ENCODE measurements at places on chromosomes 6 and 20.

GRCh38 chr20:9149087-9149486 is 80.2 kb downstream of the PLCB4 start:
- DNase-seq, result no peak

- no peak for DNase-seq
Observed at GRCh38 chr20:62117362-62117646, 5.0 kb upstream of the LSM14B start.

DNA sequence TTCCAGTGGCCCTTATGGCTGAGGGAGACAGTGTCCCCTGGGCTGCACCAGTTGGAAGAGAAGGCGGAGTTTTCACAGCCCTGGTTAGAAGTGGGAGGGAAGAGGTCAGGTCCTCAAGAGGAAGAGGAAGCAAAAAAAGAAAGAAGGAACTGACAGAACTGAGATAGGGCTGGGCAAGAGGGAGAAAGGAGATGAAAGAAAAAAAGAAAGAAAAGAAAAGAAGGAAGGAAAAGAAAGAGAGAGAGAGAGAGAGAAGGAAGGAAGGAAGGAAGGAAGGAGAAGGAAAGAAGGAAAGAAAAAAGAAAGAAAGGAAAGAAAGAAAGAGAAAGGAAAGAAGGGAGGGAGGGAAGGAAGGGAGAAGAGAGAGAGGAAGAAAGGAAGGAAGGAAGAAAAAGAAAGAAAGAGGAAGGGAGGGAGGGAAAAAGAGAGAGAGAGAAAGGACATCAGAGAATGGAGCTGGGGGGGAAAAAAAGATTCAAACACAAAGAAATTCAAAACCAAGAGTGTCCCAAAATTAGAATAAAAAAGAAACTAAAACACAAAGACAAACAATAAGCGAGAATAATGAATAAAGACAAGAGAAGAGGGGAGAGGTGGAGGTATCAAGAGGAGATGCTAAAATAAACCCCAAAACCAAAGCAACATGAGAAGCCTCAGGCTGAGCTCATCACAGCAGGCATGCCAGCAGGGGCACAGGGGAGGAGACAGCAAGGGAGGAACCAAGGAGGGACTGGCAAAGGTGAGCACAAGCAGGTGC is 5.3 kb upstream of the FUCA2 start:
- DNase-seq, result no peak

DNA sequence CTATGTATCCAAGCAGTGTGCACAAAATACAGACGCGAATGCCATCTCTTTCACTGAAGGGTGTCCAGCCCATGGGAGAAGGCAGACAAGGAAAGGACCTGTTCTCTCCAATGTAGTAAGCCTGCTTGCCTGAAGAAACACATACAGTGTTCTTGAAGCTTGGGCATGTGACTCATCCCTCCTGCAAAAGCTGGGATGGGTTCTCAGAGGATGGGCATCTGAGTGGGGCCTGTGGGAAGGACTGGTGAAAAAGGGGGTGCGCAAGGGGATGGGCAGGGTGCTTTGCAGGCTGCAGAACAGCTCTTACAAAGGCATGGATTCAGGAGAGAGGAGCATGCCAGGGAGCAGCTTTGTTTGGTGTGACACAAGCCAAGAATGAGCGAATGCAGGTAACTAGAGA is 128.1 kb downstream of the FYN start:
- no peak for DNase-seq

DNA sequence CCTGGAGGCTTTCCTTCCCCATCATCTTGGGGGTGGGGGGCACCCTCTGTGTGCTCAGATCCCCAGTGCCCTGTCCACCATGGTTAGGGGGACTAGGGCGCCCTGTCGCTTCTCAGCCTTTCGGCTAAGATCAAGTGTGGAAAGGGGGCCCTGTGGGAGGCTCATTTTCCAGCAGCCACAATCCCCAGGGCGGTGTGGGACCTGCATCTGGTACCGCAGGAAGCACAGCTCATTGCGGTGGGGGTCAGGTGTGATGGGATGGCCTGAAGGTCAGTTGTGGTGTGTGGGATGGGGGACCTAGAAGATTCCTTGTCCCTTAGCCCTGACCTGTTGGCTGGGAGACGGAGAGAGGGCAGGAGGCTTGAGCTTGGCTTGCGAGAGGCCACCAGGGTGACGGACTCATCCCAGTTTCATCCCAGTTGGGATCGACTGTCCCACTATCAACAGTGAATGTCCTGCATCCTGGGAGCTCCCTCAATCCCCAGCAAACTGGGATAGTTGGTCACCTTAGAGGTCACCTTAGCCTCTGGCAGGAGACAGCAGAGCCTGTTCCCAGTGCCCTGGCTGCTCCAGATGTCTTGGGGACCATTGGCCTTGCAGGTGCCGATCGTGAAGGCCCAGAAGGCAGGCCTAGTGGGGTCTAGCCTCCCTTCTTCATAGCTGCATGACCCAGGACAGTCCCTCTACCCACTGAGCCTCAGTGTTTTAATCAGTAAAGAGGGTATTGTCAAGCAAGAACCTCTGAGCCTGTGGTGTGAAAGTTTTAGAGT is 64.5 kb upstream of the PMEPA1 start:
- no peak for DNase-seq

DNA sequence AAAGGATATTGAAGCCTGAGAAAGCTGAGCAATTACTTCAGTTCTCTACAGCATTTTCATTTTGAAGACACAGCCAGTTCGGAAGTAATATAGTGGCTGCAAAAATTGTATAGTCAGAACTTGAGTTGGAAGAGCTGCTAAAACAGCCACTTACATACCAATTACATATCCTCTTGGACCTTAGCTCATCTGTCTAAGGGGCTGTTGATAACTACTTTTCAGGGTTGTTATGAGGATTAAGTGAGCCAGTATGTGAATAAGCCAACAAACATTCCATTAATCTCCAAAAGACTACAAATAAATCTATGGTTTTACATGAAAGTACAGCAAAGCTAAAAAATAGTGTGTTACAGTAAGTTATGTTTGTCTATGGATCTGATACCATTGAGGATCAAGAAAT is 59.7 kb downstream of the TMEM200A start:
- no peak for DNase-seq

DNA sequence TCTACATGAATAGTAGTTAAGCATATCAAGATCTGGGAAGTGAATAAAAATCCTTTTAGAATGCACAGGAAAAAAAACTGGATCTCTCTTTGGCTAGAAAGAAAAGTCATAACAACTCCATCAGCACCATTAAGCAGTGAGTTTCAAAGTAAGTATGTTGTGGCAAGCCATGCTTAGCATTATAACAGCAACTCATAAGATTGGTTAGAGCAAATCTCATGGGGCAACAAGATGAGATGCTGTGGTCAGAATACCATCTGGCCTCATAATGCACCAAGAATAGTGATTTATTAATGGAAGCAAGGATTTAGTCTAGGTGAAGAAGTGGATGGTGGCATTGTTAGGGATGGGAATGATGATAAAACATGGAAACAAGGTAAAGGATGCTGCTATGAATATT is 159.4 kb downstream of the PHF3 start:
- no peak for DNase-seq

GRCh38 chr6:5497896-5498578 is 236.7 kb downstream of the FARS2 start:
- no peak for DNase-seq

GRCh38 chr20:251354-251753 is 6.2 kb upstream of the DEFB132 start:
- DNase-seq, result no peak

DNA sequence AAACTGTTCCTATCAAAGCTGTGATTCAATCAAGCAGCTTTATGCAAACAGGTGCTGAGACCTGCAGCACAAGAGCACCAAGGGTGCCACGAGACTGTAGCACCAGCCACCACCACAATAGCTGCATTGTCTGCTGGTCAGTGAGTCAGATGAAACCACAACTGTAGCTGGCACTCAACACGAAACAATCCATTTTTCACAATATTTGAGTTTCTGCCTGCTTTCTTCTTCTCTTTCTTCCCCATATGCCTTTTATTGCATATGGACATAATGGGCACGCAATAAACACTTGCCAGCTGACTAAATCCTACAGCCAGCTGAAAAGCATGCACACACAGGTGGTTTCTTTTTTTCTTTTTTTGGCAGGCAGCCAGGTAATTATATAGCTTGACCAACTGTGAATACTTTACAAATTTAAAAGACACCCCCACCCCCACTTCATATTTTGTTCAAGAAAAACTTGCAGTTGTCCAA is 16.6 kb downstream of the SLC2A12 start:
- DNase-seq, result no peak

- no peak for DNase-seq
Observed at GRCh38 chr6:116596815-116597214, 19.5 kb upstream of the RSPH4A start.

DNA sequence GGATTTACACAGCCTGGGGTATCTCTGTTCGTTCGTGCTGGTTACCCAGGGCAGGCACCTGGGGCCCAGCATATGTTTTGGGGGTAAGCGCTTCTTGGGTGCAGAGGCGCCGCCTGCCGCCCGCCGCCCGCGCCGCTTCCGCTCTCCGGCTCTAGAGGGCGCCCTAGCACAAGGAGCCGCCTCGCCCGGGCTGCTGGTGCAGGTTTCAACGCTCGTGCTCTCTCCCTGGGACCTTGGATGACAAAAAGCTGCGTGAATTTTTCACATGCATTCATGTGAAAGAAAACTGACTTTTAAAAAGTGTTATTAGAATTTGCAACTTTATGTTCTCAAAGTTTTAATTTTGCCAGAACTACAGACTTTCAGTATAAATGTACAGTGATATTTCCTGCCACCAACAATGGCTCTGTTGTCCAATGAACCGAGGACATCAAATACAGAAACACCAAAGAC is 32.5 kb downstream of the PRR18 start:
- peak; percentile 66 for DNase-seq

DNA sequence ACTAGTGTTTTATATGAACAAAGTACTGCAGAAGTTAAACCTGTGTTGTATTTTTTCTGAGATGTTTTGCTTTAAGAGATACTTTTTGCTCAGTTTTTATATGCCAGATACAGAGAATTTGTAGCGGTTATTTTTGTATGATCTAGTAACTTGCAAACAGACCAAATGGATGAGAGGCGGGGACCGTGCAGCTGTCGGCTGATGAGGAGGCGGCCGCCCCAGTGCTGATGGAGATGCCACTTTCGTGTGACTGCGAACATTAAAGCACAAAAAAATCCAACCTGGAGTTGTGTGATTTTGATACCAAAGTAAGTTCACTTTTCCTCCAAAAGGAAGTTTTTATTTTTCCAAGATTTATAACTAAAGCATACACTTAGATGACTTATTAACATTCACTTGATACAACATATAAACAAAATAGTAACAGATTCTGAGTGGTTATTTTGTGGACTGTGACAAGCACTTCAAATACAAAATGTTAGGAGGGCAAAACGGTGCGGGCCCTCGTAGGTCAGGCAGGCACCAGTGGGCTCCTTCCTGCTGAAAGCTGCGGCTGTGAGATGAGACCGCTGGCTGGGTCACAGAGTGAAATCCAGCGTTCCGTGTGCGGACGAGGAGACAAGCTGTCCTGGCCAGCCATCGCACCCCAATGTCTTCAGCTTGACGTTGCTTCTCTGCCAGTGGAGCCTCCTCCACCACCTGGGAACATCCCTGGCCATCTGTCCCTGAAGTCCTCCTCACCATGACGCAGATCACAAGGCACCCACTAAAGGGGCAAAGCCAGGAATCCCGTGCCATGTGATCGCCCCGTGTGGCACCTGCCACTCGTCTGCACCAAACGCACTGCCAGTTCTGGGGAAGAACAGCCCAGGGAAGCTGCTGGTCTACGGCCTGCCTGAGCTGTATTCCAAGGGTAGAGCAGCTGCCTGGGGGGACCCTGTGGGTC is 4.0 kb upstream of the OGFR start:
- DNase-seq, result no peak

GRCh38 chr6:170291271-170292110 is 613 bp upstream of the DLL1 start:
- DNase-seq, result no peak

GRCh38 chr6:71466362-71466761 is 177.8 kb downstream of the OGFRL1 start:
- DNase-seq, result no peak

DNA sequence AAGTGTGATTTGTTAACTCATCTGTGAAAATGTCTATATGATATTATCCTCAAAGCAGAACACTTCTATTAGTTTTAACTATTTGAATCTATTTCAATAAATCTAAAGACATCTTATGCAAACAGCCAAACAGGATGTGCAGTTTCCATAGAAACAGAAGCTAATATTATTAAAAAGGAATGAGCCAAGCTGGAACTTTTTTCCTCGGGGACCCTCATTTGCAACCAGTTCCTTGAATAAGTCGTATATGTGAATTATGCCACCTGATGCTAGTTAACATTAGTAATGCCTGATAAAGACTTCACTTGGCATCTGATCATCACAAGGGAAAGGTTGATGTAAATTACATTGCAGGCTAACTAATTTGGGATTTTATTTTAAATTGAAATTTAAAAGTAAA is 216.9 kb upstream of the SMLR1 start:
- no peak for DNase-seq

DNA sequence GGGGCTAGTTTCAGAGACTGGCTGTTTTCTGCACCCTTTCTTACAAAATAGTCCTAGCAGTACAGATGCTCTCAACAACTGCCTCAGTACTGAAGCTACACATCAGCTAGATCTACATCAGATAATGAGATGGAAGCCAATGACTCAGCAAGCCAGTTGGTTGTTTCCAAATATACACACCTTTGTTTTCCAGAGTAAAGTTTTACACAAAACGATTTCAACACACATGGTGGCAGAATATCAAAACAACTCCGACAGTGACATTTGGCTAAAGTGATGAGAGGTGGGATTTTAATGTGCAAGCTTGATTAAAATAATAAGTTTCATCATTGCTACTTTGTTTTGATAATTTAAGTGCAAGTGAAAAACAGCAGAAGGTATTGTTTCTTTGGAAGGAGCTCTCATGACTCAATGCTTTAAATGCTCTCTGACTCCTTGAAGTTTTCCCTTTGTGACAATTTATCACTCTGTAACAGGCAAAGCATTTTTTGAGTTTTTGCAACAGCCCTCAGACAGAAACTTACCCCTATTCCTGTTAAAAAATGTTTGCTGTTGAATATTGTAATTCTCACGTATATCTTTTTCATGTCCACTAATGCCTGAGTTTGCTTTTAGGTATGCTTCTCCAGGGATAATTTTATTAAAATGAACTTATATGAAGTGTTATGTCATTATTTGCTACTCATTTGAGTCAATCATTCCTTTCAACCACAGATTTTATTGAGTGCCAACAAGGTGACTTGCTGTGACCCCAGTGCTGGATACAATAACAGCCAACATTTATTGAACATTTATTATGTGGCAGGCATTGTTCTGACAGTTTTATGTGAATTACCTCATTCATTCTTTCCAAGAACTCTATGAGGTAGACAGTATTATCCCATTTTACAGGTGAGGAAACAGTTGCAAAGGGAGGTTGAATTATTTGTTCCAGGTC is 882.0 kb downstream of the TFAP2A start:
- DNase-seq, result no peak
